ENCODE measurements at places on chromosomes 5 and 9.

DNA sequence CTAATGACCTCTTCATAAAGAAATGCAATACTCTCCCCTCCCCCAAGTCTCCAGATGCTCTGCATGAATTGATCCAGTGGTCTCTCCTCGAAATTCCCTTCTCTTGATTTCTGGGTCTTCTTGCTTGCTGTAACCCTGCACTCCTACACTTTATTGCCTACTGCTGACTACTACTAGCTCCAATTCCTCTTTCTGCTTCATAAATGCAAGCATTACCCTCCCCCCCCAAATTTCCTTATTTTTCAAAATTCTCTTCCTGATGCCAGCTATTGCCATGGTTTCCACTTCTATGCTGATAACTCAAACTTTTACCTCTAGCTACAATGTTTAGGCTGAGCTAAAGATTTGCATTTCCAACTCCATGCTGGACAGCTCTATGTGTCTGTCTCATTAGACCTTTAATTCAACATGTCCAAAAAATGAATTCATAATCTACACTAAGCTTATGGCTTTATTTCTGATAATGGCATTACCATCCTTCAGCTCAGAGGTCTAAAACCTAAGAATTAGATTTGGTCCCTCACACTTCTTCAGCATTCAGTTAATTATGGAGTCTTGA is 1.4 kb downstream of the ZBTB26 start:
- DNase-seq, result no peak

DNA sequence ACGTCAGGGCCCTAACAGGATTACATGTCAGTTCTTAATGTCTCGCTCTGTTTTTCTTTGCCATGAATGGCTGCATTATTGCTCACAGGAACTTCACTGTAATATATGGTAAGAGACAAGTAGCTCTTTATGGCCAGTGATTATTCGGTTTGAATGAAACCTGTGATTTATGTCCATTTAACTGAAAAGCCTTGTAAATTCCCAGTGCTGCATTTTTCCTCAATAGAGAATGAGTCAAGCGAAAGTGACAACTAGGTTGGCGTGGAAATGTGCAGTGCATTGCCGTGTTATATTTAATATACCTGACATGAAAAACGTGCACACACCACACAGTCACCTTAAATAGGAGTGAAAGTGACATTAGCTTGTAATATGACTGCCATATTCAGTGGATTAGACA is 163.1 kb downstream of the PBX3 start:
- no peak for DNase-seq

GRCh38 chr9:119924736-119925135 is 555.5 kb upstream of the BRINP1 start:
- DNase-seq, result no peak

DNA sequence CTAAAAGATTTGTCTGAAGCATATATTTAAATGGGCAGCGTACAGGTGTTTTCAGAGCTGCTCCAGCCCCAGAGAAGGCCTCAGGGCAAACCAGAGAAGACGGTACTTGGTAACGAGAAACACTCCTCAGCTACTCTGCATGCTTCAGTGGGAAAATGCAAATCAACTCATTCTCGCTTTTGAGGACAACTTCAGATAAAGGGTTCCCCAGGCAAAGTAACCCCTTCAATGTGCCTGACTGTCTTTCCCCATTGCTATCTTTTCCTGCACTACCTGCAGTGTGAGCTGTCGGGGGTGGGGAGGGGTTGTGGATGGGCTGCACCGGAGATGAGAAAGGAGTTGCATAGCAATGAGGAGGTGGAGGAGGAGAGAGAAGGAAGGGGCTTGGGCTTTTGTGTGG is 339.7 kb upstream of the CLINT1 start:
- no peak for DNase-seq

GRCh38 chr9:123175854-123176629 is 92.3 kb downstream of the STRBP start:
- no peak for DNase-seq
